Cortex of kidney (tissue), 1 donor: ENCODE measurements at places on chromosomes 11 and 22.

DNA sequence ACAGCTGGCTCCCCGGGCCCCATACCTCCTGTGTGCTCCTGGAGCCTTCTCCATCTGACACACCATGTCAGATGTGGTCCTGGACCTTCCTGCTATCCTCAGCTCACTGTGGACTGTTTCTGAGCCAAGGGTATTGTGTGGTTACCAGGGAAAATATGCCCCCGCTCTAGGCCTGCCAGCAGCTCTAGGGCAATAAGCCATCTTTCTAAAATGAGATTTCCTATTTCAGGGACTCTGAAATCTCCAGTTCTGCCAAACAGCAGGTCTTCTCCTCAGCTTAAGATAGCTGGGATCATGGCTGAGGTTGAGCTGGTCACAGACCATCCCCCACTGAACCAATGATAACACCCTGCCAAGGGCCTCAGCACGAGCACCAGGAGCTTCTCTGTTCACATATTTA, 227.6 kb downstream of the ST3GAL4 start:
- DNase-seq: no peak

GRCh38 chr22:48677168-48677520, 1150.5 kb downstream of the BRD1 start:
- DNase-seq: no peak

DNA sequence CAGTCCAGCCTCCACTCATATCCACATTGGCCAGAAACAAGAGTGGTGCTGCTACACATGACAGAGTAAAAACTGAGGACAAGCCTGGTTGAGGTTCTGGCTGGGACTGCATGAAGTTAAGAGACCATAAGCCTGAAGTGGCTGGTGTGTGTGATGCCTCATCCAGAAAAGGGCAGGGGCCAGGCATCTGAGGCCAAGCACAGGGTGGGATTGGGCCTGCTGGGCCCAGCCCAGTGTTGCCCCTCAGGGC, 25.3 kb downstream of the ARVCF start:
- DNase-seq: no peak

- no peak for DNase-seq
These were observed 14.0 kb upstream of the SESN3 start for GRCh38 chr11:95245038-95245437.

DNA sequence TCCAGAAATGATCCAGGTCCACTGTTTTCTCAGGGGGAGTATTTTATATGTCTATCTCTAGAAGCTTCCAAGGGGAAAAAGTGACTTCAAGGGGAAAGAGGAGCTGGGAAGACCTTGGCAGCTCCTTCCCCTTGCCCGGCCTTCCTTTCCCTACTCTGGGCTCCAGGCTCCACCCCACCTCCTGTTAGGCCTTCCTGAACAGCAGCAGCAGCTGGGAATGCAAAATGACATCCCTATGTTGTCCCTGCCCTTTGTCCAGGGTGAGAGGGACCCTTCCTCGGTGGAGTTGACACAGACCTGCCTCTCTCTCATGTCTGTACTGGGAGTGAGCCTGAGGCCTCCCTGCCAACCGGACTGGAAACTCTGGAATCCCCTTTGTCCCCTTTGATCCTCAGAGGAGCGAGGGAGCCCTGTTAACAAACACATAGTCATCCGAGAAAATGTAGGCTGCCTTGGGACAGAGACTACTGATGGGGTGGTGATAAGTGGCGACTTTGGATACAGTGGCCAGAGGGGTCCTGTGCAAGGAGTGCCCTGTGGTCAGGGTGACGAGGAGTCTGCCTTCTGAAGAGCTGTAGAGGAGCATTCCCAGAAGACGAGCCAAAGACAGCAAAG, 9.0 kb upstream of the MALAT1 start:
- no peak for DNase-seq

DNA sequence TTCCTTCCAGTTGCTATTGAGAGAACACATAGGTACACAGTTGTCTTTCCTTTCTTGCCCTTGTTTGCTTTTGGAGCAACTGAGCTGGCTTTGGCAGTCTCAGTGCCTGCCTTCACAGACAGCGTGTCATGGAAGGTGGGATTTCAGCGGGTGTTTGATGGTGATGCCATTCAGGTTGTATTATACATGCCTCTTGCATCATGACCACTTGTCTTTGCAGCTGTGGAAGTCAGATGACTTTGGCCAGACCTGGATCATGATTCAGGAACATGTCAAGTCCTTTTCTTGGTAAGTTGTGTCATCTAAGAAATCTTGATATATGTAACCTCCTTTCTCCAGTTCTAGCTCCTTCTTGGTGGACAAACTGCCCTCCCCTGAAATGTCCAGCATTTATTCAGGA, 37.1 kb upstream of the SORL1-AS1 start:
- no peak for DNase-seq

DNA sequence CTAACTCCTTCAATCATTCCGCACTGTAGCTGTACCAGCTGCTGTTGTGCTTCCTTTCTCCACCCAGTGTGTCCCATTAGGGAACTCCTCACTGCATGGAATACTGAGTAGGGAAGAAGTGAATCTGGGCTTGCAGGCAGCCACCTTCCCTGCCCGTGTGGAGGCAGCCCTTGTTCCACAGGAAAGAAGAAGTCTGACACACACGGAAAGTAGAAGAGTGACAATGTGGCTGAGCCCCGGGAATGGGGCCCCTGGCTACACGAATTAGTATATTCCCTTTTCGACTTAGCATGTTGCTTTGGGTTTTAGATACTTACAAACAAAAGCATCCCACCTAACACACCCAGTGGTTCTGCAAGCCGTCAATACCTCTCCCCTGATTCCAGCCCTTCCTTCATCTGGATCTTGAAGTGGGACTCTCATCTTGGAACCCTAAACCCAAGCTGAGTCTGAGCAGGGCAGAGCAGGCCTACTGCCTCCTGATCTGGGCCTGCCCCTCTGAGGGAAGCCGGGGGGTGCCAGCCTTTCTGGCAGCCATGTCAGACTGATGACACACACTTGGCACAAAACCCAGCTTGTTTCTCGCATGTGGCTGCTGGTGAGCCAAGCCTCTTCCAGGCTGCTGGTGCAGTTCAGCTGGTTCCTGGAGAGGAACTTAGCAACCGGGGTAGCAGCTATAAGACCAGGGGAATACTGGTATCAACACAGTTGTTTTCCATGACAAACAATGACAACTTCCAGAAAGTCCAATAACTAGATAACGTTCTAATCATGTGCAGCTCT, 71.6 kb downstream of the C11orf58 start:
- no peak for DNase-seq

- no peak for DNase-seq
These were observed 235.0 kb upstream of the ZC3H12C start for GRCh38 chr11:109858152-109858551.

GRCh38 chr11:68903288-68904247, at the start of the genes IGHMBP2 and MRPL21:
Gene IGHMBP2 (plus strand): TSS chr11:68903891. CDS start chr11:68903953, 62 bp downstream.
Gene MRPL21 (minus strand): TSS chr11:68903832. CDS start chr11:68903810, 22 bp downstream.
- no peak for DNase-seq

DNA sequence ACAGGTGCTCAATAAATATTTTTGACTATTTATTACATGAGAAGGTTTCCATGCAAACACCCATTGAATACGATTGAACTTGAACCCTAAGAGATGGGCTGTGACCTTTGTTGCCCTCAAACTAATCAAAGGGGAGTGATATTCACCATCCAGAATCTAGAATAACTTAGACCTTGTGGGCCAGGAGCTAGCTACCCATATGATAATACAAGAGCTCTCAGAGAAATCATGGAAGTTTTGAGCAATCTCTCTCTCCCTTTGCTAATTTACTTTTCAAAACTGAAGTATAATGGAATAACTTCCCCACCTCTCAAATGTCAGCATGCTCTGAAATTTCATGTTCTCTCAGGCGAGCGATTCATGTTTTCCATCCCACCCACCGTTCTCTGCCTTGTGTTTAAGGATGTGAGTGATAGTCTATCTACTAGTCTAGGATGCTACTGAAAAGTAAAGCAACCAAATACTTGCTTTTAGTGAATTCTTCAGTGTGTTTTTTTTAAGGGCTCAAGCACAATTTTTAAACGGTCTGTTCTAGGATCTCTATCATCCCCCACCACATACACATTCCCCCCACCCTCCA, 33.3 kb downstream of the BARX2 start:
- no peak for DNase-seq

- no peak for DNase-seq
These were observed 10.1 kb downstream of the CHST1 start for GRCh38 chr11:45655347-45655756.

- no peak for DNase-seq
These were observed 14.2 kb downstream of the LRP5 start for GRCh38 chr11:68326334-68327215.

DNA sequence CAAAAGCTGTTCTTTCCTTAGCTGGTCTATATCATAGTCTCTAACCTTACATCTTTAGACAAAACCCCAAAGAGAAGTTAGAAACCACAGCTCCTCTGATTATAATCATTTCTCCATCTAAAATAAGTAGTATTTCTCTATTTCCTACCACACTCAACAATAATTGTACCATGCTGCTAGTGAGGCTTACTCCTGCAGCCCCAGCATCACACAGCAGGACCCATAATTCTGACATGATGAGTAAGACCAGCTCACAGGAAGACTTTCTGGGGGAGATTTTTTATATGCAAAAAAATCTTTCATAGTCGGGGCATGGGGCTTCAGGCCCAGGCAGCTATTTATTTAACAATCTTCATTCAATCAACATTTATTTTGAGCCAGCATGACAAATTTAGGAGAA, 441.6 kb downstream of the DYNC2H1 start:
- no peak for DNase-seq

DNA sequence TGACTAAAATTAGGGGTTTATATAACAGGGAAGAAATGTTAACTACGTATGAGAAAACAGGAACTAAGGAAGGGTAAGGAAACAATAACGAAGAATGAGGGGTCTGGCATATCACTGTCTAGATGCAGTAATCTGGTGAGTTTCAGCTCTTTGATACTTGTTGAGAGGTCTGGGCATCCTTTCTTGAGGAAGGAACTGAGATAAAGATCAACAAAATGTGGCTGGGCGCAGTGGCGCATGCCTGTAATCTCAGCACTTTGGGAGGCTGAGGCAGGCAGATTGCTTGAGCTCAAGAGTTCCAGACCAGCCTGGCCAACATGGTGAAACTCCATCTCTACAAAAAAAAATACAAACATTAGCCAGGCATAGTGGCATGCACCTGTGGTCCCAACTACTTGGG, 2.7 kb downstream of the DCDC1 start:
- DNase-seq: no peak

GRCh38 chr11:329886-330253, 9.2 kb upstream of the IFITM3 start:
- DNase-seq: no peak

DNA sequence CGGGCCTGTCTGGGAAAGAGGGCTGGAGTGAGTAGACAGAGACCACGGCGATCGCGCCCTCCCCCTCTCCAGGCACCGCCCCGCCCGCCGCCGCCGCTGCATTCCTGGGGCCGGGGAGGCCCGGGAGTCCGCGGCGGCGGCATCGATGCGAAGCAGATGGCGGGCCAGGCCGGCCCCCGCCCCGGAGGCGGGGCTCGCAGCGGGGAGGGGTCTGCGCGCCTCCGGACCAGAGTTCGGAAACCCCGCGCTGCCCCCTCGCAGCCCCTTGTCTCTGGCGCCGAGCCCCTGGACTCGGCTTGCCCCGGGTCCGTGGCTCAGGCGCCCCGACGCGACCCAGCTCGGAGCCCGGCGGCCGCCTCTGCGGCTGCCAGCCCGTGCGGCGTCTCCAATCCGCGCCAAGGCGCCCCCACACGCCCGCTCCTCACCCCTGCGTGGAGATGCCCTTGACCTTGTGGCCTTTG, 1.3 kb downstream of the SCARF2 start:
- DNase-seq: no peak
